ENCODE measurements at places on chromosomes 13 and 19.
A peak's percentile ranks its signal among the peaks of the same experiment; 100 is the strongest.

GRCh38 chr13:74135326-74136083 lies 1.3 kb upstream of the KLF12 start:
- DNase-seq = peak; percentile 78

GRCh38 chr13:35718084-35718483 lies 241.6 kb upstream of the MAB21L1 start:
- no peak for DNase-seq

DNA sequence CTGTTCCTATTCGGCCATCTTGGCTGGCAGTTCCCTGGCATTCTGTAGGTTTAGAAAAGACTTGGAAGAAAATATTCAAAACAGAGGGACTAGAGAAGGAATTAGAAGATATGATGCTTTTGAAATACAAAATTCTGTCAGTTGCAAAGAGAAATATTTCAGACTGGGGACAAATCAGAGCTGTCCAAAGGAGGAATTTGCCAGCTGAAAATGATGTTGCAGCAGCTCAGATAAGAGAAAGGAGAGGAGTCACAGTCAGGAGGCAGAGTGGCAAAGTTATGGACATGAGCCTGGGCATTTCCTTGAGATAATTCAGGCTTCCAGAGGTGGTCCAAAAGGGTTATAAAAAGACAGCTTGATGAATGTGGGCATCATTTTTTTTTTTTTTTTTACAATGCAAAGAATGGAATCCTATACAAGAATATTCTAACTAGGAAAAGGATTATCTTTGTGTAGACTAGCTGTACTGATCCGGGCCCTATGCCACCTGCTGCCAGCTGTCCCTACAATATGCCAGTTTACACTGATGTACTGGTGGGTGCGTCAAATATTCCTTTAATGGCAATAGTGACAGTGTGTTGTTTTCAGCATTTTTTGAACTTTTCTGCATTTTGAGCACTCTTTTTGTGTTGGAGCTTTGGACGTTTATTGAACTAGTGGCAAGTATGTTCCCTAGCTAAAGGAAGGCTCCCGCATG lies 31.8 kb upstream of the CBY2 start:
- no peak for DNase-seq

GRCh38 chr13:48161530-48162179 lies 66.8 kb upstream of the MED4 start:
- no peak for DNase-seq

DNA sequence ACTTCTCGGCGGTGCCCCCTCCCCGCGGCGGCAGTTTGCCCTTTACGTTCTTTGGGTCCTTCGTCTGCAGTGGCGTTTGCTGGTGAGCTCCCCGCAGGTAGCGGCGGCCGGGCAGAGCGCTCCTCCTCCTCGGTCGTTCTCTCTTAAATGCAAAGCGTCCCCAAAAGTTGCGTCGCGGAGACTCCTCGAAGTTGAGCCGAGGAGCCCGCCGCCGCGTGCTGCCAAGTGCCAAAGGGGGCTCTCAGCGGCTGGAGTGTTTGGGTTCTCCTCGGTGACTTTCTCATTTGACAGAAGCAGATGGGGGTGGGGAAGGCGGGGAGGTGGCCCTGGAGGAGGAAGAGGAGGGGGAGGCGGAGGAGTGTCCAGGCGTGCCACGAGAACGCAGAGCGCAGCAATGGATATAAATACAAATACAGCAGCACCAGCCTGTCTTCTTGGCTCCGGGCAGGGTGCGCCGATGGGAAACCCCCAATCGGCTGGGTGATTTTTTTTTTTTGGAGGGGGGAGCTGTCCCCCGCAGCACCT lies at the start of gene SOX21:
Gene SOX21, minus strand, starts transcription at position 259 of the 525 bp plus-strand sequence. CDS start 496 bp downstream, outside the sequence.
- DNase-seq = no peak

DNA sequence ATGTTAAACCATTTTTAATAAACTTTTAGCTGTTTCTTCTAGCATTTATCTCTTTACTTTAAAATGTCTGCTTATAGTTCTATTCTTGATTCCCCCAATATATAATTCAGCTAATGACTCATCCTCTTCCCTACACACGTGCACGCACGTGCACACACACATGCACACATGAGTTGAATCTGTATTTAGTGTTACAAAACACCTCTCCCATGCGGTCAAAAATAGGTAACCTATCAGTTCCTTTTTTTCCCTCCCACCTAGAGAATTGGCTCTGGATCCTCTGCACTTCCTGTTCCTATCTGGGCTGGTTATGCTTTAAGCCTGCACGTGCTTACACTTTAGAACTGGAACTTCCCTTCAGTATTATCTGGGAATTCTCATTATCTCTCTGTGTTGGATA lies 144.1 kb downstream of the PAN3 start:
- DNase-seq = no peak
